ENCODE measurements at places on chromosomes 6 and 20.

DNA sequence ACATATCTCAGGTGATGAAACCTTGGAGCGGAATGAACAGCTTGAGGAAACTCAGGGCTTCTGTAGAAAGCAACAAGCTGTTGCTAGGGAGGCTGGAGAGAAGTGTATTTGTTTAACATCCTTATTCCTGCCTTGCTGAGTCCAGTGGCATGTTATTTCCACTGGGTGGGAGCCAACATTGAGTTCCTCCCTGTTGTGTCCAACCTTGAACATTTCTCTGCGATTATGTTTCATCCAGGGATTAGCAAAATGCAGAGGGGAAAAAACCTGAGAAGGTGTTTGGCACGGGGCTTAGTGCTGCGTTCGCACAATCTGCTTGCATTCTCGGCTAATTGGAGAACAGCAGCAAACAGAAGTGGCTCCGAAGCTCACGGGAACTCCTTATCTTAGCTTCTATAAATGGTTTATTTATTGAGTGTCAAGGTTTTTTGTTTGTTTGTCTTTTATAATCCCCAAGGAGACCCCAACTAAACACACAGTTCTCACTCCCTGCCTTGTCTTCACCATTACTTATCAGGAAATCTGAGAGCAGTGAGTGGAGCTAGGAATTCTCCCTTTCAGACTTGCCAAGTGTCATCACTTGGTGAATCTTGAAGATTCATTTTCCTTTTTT, 412.8 kb downstream of the CDC5L start:
- DNase-seq, result no peak

GRCh38 chr6:128240024-128240428, 280.4 kb downstream of the PTPRK start:
- DNase-seq, result no peak

DNA sequence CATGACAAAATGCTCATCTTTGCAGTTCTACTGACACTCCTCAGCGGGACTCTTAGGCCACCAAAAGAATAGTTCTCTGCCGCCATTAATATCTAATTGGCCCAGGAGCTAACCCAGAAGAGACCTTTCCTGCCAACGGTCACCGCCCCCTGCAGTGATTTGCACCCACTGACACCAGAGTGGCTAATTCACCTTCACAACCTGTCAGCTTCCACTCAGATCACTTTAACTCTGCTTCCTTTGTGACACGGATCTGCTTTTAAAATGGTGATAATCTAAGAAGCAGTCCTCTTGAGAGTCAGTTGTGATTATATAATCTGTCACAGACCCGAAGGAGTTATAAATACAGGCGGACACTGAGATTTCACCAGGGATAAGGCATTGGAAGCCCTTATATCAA, 172.8 kb downstream of the FRK start:
- no peak for DNase-seq

GRCh38 chr20:16397086-16397485, 176.2 kb downstream of the KIF16B start:
- no peak for DNase-seq

GRCh38 chr6:37131104-37131959, 38.6 kb upstream of the PIM1 start:
- no peak for DNase-seq

DNA sequence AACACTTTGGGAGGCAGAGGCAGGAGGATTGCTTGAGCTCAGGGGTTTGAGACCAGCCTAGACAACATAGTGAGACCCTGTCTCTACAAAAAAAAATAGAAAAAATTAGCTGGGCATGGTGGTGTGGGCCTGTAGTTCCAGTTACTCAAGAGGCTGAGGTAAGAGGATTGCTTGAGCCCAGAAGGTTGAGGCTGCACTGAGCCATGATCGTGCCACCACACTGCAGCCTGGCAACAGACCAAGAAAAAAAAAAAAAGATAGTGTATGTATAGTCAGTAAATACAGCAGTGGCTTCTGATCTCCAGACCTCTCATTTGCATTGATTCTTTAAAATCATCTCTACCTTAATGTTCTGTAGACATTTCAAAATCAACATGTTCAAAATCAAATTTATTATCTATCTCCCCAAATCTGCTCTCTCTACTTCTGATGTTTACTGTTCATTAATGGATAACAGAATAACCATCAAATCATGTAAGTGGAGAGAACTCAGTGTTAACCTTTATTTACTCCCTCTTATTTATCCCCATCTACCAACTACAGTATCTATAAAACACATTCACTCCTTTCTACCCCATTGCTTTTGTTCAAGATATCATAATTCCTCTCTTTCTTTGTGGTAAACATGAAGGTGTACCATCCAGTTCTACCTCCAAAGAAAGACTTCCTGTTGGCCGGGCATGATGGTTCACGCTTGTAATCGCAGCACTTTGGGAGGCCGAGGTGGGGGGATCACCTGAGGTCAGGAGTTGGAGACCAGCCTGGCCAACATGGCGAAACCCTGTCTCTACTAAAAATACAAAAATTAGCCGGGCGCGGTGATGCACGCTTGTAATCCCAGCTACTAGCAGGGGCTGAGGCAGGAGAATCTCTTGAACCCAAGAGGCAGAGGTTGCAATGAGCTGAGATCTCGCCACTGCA, 7.7 kb downstream of the PROCR start:
- DNase-seq, result no peak

DNA sequence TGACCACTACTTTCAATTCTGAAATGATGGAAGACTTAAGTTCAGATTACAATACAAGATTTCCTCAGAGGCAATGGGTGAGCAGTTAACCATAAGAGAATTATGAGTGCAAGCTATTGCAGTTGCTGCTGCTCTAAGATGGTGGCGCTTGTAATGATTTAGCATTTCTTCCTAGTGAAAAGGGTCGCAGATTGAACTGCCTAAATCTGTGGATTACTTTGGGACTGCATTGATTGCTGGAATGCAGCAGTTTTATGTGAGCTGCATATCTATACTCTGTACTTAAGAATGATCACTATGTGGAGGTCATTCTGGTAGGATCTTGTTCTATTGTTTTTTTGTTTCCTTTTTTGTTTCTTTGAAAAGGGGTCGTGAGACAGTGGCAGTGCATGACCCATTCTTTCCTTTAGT, 5.3 kb downstream of the SCAF8 start:
- no peak for DNase-seq

- no peak for DNase-seq
Observed at GRCh38 chr6:107607116-107607515, 117.2 kb downstream of the SOBP start.

DNA sequence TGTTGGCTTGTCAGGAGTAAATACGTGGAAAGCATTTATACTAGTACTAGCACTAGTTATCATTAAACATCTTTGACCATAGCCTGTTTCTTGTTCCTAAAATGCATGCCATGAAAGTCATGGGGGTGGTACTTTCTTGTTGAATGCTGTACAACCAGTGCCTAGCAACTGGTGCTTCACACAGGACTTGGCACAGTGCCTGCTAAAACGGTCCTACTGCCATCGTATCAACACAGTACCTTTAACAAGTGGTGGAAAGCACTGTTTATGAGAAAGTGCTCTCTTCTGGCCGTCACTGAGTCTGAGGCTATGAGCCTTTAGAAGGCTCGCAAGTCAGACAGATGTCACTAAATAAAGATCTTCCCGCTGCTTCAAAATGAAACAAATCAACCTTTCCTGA, 21.6 kb downstream of the ZNFX1 start:
- no peak for DNase-seq

- DNase-seq, result no peak
Observed at GRCh38 chr20:38698541-38698940, 25.7 kb upstream of the SLC32A1 start.

DNA sequence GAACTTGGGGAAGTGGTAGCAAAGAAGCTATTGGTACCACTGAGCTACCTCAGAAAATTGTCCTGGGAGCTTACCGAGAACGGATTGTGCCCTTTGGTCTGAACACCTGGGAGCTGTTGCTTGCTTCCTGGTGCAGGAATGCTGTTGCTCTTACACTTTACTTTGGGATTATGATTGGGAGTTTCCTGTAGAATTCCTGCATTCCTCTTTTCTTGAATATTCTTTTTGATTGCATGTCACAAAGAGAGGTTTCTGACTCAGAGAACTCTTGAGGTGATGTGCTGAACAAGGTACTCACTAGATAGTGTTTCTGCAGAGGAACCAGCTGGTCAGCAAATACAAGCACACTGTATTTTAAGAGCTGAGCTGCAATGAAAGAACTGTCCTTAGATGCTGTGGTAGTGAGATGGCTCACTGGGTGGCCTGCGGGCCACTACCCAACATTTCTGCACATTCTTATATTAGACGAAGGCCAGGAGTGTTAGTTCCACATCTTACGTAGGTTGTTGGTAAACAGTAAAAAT, 35.0 kb downstream of the LRRC1 start:
- DNase-seq, result no peak

DNA sequence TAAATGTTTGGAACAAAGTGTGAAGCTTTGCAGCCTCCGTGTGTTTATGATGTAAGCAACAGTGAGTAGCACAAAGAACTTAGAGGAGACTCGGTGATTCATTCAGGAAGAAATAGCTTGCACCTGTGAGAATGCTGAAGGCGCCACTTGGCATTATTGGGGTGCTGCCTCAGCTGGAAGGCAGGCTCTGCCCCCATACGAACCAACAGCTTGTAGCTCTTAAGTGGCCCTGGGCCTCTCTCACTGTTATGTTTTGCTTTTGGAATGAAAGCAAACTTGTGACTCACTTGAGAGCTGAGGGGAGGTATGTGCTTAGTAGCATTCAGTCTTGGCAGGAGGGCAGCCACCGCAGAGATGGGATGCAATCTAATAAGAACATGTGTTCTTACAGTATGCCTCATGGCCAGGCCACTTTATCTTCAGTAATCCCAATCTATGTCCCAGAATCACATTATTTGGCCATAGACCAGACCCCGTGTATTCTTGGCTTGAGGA, 310.7 kb downstream of the EYA4 start:
- DNase-seq, result no peak

DNA sequence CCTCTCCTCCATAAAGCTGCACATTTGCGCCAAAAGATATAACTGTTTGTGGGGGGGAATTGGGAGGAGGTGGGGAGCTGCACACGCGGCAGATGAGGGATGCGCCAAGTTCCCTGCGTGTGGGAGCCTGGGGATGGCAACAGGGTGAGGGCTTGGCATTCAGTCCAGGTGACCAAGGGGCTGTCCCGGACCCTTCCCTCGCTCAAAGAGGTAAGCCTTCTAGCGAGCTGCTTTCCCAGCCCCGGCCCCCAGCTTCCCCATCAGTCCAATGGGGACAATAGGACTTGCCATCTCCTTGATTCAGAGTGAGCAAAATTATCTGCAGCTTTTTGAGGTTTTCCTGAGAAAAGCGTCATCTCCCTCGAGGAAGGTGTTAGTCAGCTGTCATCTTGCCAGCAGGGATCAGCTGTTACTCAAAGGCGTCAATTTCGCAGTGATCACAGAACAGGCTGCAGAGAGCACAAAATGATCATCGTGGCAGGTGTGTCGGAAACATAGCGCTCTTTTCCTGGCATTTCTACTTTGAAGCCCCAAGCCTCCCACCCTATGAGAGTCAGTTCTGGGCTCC, 21.3 kb downstream of the ZNF831 start:
- peak; percentile 33 for DNase-seq

GRCh38 chr6:160927416-160927815, 64.2 kb upstream of the MAP3K4 start:
- no peak for DNase-seq

GRCh38 chr6:96675597-96675996, 112.7 kb downstream of the FHL5 start:
- no peak for DNase-seq

DNA sequence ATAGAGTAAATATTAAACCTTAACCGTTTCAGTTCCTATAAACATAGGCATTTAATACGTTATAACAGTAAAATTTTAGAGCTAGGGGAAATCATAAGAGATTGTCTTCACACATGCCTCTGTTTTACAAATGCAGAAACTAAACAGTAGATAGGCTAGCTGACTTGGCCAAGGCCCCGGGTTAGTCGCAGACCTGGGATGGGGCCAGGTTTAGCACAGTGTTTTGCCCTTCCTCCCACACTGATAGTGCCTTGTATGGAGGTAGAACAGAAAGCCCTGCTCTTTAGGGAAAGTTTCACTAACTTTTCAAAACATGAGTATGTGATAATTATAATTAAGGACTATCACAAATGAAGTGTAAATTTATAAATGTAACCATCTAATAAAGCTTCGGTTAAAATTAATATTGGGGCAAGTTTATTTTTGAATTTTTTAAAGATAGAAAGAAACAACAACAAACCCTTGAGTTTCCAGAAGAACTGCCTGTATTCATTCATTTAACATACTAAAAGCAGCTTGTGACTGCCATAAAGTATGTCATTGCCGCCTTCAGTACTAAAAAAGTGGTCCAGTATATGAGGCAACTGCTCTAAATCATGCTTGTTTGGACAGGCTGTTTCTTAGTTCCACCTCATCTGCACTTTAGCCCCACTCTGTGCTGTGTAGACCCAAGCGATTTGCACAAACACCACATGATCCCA, 62.5 kb upstream of the LOC128125822 start:
- DNase-seq, result no peak

GRCh38 chr6:125802383-125802782, 11.6 kb downstream of the NCOA7 start:
- no peak for DNase-seq

Data from stimulated activated CD4-positive, alpha-beta T cell treated with anti-CD3 and anti-CD28 coated beads, Interleukin-1b, Interleukin-23, amount 100 ng/mL, for 48 hours (primary cell).